ENCODE measurements at places on chromosomes 16 and 17.
A peak's percentile ranks its signal among the peaks of the same experiment; 100 is the strongest.

GRCh38 chr16:8568231-8568617 lies 22.1 kb downstream of the TMEM114 start:
- DNase-seq = no peak

- peak; percentile 90 for DNase-seq
These were observed 1.8 kb upstream of the HOXB4 start for GRCh38 chr17:48579760-48580554.

GRCh38 chr17:81200695-81201580 lies 21.8 kb downstream of the CEP131 start:
- DNase-seq = no peak

GRCh38 chr17:1505586-1505985 lies 10.8 kb downstream of the INPP5K start:
- DNase-seq = no peak

- DNase-seq = peak; percentile 49
These were observed 37.1 kb upstream of the KCNJ12 start for GRCh38 chr17:21339011-21339410.

GRCh38 chr16:80803339-80804055 lies 901 bp downstream of the CDYL2 start:
- peak; percentile 77 for DNase-seq

GRCh38 chr17:37466471-37466870 lies 23.2 kb upstream of the DUSP14 start:
- no peak for DNase-seq

DNA sequence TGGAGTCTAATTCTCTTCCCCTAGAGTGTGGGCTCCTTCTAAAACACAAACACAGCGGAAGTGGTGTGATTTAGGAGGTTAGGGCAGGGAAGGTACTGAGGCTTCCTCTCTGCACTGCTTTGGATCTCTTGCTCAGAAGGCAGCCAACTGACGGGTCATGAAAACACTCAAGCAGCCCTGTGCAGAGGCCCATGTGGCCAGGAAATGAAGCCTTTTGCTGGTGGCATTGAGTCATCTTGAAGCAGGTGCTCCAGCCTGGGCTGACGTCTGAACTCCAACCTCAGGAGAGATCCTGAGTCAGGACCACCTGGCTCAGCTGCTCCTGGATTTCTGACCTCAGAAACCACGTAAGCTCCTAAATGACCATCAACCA lies 72.9 kb downstream of the MRM1 start:
- no peak for DNase-seq
